ENCODE measurements at places on chromosomes 11 and 22.

DNA sequence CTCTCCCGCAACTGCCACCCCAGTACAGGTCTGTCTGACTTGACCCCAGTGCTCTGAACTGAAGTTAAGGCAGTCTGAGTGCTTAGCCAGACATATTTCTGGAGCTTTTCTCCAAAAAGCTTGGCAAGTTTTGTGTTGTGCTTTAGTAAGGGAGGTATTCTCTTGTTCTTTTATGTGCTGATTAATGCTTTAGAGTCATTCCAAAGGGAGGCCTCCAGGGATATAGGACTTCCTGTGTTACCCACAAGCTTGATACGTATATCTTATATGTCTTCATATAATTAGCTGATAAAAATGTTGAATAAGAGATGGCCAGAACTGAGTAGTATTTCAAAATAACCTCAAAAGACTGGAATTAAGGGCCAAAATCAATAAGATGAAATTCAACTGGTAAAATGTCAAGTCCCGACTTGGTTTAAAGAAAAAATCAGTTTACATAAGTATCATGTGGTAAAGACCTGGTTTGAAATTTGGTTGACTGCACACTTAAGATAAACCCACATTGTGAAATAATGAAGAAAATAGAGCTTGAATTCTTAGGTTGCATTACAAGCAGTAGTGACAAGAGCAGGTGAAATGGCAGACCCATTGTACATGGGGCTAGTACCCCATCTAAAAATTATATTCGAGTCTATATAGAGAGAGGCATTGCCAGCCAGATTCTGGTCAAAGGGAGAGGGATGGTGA lies 226.9 kb downstream of the SNX19 start:
- DNase-seq, result no peak

- peak; percentile 19 for DNase-seq
Measured at GRCh38 chr22:38940811-38941384, 16.5 kb upstream of the APOBEC3A start.

DNA sequence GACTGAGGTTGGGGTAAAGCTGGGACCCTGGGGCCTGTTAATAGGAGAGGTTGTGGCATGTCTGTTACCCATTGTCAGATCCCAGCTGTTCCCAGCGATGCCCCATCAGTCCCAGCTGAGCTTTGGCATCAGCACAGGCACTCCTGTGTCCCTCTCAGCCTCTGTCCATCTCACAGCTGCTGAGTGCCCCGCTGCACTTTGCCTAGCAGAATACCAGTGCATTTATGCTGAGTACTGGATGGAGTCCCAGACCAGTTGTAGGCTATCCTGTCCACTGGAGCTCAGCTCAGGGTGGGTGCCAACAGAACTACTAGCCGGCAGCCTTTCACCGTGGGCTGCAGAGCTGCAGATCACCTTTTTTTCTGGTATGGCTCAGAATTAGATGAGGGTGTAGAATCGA lies 9.9 kb downstream of the FXYD6 start:
- no peak for DNase-seq

GRCh38 chr11:119856681-119857485 lies 127.9 kb upstream of the NECTIN1 start:
- no peak for DNase-seq

DNA sequence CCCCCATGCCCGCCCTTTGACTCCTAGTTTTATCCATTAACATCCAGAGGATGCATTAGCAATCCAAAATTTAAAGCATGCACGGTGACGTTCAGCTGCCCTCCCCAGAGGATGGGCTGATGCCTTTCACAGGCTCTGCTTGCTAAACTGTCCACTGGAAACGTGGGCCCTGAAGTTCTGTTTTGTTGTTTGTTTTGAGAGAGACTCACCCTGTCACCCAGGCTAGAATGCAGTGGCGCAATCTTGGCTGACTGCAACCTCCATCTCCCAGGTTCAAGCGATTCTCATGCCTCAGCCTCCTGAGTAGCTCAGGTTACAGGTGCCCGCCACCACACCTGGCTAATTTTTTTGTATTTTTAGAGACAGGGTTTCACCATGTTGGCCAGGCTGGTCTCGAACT lies 39.3 kb downstream of the NFRKB start:
- no peak for DNase-seq

GRCh38 chr11:12285106-12285505 lies 92.3 kb upstream of the PARVA start:
- DNase-seq, result no peak

GRCh38 chr11:45771566-45772448 lies 33.1 kb upstream of the SLC35C1 start:
- peak; percentile 89 for DNase-seq

DNA sequence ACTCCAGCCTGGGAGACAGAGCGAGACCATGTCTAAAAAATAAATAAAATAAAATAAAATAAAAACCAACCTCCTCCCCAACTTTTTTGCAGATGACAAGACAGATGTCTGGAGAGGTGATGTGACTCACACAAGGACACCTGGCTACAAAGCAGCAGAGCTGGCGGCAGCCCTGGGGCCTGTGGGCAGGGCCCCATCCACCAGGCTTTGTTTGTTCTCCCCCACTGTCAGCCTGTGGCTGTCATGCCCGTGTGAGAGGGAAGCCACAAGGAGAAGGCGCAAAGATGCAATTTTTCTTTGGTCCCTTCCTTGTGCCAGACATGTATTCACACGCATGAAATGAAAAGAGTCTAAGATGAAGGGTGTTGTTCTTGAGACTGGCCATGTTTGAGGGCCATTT lies 16.6 kb downstream of the CD59 start:
- no peak for DNase-seq

DNA sequence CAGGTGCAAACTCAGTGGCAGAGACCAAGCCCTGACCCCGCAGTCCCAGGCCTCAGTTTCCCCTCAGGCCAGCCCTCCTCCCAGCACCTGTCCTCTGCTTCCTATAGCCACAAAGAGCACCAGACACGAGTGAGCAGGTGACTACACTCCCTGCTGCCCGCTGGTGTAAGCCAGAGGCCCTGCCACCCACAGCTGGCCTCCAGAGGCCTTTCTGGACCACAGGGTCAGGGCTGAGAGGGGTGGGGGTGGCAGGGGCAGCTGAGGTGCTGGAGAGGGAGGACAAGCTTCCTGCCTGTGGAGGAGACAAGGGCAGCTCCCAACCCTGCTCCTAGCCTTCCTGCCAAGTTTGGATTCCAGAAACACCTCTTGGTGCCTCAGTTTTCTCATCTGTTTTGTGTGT lies 31.3 kb upstream of the WNT7B start:
- DNase-seq, result no peak

DNA sequence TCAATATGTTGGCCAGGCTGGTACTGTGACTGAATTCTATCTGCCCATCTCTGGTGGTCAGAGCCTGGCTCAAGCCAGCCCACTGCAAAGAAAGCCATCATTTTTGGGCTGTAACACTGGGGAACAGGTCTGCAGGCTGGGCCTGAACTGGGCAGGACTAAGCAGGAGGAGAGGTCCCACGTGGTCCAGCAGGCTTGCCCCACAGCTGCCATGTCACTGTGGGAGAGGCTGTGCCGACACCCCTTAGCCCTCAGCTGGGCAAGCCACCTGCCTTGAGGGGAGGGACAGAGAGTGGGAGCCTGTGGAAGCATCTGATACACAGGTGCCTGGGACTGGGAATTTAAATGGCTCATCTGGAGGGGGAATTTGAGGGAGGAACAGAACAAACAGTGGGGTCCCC lies 66.7 kb upstream of the CLTCL1 start:
- DNase-seq, result no peak

- DNase-seq, result no peak
Measured at GRCh38 chr11:107840129-107840484, 18.5 kb downstream of the SLC35F2 start.

GRCh38 chr22:27388090-27388600 lies 413.4 kb downstream of the MN1 start:
- no peak for DNase-seq

GRCh38 chr11:116963813-116964212 lies 126.4 kb upstream of the APOA1 start:
- no peak for DNase-seq

DNA sequence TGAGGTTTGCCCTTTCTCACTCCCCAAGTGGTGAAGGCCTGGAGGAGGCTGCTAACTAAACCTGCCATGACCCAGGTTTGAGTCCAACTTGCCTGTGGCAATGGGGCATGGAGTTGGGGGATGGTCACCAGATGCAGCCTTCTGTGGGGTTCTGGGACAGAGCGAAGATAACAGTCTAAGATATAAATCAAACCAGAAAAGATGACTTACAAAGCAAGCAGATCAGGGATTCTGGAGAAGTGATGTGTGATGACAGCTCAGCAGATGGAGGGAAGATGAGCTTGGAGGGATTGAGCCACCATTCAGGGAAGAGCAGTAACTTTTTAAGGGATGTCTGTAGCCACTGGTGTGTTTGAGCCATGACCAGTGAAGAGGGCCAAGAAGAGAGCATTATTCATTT lies 63.6 kb downstream of the MTNR1B start:
- DNase-seq, result no peak

DNA sequence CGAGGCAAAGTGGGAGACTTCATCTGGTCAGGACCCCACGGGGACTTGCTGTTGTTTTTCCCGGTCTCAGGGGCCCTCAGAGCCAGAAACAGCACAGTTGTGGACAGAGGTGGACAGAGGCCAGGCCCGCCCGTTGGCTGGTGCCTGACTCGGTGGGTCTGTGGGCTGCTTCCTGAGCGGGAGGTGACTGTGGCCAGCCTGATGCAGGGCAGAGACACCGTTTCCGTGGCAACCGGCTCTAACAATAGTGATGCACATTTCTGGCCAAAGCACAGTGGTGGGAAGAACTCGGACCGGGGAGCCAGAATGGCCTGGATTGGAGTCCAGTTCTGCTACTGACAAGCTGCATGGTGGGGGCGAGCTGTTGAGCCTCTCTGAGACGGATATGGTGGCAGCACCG lies 58.7 kb upstream of the ATXN10 start:
- DNase-seq, result no peak

- no peak for DNase-seq
Measured at GRCh38 chr11:81449588-81450156, 1284.0 kb downstream of the FAM181B start.

DNA sequence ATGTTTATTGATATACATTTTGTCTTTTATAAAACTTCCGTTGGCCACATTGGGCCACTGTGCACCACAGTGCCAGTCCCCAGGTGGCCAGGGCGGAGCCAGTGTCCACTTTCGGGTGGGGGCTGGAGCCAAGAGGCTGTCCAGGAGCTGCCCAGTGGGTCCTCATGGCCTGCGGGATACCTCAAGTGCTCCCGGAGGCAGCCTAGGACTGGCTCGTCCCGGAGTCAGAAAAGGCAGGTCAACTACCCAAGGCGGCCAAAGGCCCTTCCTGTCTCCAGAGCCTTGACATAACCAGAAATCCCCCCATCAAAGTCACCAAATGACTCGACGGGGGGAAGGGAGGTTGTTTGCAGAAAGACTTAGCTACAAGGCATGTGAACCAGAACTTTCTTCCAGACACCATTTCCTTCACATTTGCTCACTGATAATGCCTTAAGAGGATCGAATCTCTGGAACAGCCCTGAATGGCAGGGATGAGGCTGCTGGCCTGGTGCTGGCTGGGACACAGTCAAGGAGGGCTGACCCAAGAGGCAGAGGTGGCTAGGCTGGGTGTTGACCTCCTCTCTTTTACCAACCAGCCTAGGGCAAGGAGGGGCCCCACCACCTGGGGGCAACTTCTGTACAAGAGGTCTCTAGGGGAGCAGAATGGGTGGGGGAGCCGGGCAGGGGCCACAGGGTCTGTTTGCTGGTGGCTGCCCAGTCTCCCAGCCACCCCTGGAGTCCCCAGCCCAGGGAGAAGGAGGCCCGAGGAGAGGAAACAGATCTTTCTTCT lies 8.4 kb downstream of the MRGPRF start:
- no peak for DNase-seq

GRCh38 chr22:46286941-46287872 lies 9.5 kb upstream of the GTSE1 start:
- DNase-seq, result no peak

DNA sequence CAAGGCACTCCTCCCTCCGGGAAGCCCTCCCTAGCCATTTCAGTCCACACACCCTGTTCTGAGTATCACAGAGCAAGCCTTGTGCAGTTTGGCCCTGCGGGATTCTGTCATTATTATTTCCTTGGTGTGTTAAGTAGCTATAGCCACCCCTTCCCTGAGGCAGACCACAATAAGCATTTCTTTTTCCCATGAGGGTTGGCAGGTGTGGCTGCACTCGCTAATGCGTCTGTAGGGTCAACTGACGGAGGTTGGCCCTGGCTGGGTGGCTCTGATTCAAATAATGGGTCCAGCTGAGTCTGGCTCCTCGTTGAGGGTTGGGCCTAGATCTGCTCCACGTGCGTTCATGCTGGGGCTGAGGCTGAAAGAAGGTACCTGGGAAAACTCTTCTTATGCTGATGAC lies 5.1 kb downstream of the F2 start:
- DNase-seq, result no peak

DNA sequence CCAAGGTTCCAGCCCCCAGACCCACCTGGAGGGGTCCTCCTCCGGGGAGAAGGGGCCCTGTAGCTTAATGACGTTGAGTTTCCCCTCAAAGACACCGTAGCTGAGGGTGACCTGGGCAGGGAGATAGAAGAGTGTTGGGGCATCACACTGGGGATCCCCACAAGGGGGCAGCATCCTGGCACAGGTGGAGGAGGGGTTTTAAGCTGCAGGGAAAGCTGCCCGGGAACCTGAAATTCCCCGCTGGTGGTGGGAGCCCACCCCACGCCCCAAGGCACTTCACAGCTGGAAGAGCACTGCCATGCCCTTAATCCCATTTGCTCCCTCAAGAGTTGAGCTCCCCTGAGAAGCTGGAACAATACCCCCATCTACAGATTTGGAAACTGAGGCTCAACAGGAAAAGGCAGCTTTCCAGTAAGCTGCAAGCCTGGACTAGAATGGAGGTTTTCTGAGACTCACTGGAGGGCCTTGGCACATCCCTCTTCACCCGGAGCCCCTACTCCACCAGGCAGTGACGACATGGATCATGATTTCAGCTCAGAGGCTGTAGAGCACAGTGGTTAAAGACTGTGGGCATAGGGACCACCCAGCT lies 13.7 kb downstream of the MFNG start:
- DNase-seq, result peak; percentile 37

GRCh38 chr11:40290171-40290631 lies 1169.3 kb downstream of the LRRC4C start:
- no peak for DNase-seq

DNA sequence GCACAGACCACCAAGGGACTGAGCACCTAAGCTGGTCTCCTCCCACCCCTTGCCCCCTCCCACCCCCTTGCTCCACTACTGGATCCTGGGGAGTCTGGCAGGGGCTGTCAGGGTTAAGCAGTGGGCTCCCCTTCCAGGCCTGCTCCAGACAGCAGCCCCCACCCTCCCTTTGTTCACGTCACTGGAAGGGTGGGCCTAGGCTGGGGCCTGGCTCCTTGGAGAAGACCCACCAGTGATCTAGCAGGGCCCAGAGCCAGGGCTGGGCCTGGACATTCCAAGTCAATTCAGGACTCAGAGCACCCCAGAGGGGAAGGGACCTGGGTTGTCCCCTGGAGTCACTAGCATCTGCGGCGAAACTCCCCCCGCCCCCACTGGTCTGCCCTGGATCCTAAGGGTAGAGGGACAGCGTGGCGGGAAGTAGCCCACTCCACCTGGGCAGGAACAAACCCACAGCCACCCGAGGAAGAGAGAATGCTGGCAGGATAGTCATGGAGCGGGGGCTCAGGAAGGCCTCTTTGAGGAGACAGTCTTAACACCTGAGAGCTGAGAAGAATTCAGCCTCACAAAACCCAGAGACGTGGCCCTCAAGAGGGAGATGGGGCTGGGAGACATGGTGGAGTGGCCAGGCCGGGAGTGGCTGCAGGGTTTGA lies 45.8 kb downstream of the IGLL1 start:
- DNase-seq, result no peak

- DNase-seq, result no peak
Measured at GRCh38 chr11:67731583-67731982, 57.2 kb upstream of the ALDH3B2 start.

- peak; percentile 44 for DNase-seq
Measured at GRCh38 chr22:44191036-44191454, 10.3 kb downstream of the PARVG start.
